ENCODE measurements at places on chromosomes 12 and 14.

GRCh38 chr14:74480046-74480445, 13.1 kb downstream of the NPC2 start:
- DNase-seq, result no peak

GRCh38 chr14:66624336-66624937, 116.5 kb downstream of the GPHN start:
- no peak for DNase-seq

GRCh38 chr12:100248886-100249285, 18.0 kb downstream of the DEPDC4 start:
- no peak for DNase-seq

- DNase-seq, result no peak
Observed at GRCh38 chr12:84198294-84198946, 714.2 kb downstream of the SLC6A15 start.

DNA sequence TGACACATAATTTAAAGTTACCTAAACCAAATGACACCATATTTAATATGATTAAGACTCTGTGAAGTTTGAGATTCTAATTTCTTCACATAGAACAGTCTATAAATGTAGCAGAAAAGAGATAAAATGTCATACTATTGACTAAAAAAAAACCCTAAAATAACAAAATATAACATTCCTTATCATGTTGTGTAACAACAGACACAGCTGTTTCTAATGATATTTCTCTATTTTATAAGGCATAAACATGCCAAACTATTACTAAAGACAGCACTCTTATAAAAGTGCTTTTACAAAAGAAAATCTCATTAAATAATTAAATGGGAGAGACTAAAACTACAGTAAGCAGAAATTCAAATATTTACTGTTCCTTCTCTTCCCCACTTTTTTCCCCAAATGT, 49.4 kb downstream of the NOVA1 start:
- DNase-seq, result no peak

- no peak for DNase-seq
Observed at GRCh38 chr14:82009076-82009475, 475.4 kb upstream of the SEL1L start.

DNA sequence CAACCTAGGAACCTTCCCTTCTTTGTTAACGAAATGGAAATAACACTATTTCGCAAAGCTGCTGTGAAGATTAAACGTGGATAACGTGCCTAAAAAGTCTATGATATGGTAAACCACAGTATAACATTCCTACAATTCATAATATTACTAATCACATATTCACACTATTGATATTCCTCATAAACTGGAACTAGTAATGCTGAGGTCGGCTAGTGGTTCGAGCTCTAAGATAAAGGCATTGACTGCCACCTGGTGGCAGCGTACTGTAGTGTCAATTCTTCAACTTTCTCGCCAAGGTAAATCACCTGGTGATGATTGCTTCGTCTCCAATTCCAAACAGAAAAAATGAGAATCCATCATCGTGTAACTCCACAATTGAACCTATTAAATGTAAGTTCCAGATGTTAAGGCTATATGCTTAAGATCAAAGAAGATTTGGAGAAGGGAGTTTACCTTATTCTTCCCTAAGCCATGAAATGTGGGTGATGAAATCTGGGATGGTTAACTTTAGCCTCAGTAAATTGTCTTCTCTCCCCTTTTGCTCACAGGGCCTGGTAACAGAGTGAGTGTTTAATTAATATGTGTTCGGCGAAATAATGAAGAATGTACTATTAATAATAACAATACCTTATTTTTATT, 197.5 kb upstream of the TMEM132C start:
- peak; percentile 12 for DNase-seq

DNA sequence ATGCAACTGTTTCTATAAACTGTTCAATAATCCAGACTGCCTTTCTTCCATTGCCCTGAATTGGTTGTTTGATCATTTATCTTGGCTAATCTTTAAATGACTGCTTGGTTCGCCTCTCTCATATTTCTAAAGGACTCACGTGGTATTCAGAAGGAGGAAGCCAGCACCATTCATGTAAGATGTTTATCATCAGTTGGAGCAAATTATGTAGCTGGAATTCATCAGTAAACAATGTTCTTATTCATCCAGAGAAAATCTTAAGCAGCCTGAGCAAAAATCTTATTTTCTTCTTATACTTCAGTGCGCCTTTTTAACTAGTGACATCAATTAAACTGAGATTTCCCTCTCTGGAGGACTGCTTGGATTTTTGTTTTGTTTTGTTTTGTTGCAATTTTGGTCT, 538.7 kb upstream of the TMEM132C start:
- DNase-seq, result no peak

DNA sequence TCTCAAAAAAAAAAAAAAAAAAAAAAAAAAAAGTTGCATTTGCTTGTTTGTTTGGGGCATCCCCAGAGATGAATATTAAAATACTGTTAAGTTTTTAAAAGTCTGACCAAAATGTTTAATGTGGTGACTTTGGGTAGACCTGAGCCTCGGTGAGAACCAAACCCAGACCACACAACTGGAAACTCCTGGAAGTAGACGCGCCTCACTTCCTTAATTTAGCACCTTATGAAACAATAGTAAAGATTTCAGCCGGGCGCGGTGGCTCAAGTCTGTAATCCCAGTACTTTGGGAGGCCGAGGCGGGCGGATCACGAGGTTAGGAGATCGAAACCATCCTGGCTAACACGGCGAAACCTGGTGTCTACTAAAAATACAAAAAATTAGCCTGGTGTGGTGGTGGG, 9.3 kb downstream of the NFKBIA start:
- no peak for DNase-seq

DNA sequence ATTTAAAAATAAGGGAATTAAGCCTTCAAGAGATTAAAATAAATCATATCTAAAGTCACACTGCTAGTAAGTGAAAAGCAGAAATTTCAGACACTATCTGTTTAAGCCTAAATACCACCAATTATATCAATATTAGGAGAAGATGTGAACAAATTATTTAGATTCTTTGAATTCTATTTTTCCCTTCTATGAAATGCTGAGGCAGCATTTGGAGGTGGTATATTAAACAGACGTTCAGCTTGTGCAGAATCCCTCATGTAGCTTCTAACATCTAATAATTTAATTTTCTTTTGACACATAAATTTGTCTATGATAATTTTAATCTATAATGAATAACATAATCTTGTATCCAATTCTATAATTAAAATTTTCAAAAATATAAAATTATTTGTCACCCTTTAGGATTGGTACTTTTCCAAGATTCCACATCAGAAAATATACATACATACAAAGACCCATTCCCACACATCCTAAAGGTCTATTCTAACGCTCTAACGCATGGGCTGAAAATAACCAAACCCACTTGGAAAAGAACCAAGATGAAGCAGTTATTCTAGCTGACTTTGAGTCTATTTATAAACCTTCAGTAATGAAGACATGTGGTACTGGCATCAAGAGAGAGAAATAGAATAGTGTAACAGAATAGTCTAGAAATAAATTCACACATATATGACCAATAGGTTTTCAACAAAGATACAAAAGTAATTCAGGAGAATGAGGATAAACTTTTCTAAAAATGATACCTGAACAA, 751.8 kb downstream of the GALC start:
- no peak for DNase-seq

DNA sequence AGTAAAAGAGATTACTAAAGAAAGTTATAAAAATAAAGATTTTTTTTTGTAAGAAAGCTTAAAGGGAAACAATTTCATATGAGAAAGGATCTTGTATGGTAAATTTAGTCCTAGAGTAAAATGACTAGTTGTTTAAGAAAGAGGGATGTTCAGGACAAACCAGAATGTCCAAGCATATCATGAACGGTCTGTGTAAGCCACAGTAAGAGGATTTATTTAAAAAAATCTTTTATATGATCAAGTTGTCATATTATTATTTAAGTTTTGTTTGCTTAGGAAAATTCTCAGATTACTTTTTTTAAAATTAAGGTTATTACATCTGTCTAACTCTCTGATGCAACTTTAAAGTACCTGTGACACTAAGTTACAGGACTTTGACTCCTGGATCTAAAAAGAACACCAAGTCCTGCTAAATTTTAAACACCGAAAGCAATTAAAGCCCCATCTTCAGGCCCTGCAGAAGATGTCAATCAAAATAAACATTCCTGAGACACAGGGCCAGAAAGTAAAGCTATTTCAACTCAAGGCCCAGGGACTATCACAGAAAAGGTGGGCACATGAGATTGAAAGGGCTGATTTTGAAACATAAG, 17.3 kb upstream of the CCDC196 start:
- no peak for DNase-seq

DNA sequence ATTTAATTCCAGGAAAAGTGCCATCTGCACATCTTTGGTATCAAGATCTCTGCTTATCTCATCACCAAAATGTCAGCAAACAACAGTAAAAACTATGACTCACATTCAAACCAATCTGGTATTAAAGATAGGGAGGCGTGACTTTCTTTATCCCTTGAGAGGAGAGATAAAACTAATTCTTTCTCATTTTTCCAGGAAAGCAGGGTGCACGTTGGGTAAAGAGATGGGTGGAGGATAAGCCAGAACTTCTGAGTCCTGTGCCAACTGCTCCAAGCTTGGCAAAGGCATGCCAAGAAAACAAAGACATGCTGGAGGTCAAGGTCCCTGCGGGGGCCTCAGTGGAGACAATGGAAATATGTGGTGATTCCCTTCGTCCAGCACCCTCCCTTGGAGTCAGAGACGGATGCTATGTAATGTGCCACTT, 225.8 kb upstream of the PLXNC1 start:
- no peak for DNase-seq

DNA sequence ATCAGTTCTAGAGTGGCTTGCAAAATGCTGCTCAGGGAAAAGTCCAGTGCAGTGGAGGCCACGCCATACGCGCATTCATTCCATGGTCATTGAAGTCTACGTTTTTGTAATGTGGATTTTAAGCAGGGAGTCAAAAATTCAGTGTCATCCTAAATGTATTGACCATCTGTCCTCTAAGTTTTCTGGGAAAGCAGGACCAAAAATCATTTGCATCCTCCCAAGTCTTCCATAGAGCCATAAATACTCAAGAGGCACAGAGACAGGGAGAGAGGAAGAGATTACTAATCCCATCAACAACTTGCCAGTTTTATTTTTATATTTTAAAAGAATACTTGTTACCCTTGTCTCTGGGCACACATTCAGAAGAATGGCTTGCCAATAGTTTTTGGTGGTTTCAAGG, 36.9 kb downstream of the RHOJ start:
- DNase-seq, result no peak

DNA sequence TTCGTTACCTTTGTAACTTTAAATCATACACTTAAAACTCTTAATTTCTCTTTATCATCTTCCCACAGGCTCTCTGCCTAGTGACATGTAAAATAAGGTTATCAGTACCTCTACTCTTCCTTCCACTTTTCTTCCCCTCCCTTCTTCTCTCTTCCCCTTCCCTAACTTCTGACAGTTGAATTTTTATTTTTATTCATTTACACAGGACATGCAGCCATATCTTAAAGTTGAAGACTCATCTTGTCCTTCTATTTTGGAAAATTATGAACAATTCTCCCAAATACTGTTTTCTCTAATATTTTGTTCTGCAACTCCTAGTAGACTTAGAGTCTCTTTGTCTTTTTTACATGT, 263.9 kb downstream of the FBXL14 start:
- DNase-seq, result no peak

GRCh38 chr14:76782885-76783566, 21.8 kb downstream of the VASH1 start:
- DNase-seq, result no peak

DNA sequence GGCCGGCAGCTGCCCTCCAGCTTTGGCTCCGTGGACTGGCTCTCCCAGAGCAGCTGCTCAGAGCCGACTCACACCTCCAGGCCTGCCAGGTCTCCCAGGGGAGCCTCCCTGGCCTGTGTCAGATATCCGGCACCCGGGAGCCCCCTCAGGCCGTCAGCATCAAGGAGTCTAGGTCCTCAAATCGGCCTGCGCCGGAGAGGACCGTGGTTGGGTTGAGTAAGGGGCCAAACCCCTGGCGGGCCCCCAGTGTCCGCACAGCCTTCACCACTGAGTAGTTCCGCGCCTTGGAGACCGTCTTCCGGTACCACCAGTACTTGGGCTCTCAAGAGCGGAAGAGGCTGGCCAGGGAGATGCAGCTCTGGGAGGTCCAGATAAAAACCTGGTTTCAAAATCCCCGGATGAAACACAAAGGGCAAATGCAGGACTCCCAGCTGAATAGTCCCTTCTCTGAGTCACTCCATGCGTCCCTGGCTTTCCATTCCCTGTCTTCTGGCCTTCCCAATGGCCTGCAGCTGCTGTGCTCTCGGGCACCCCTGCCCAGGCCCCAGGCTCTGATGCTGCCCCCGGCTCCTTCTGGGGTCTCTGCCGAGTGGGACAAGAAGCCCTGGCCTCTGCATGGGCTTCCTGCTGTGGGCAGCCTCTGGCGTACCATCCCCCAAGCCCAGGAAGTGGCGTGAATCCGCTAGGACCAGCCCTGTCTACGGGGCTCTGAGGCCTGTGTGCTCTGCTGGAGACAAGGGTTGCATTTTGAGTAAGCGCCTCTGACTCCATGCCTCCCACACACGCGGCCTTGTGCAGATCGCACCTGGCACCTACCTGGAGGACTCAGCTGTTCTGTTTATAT, 245.1 kb upstream of the ATXN7L3B start:
- peak; percentile 47 for DNase-seq

GRCh38 chr12:56987551-56988053, 18.7 kb downstream of the ZBTB39 start:
- DNase-seq, result peak; percentile 66

- no peak for DNase-seq
Observed at GRCh38 chr12:102735104-102735503, 181.9 kb downstream of the PAH start.

- DNase-seq, result no peak
Observed at GRCh38 chr14:60505448-60505847, 3.5 kb upstream of the SIX6 start.

- no peak for DNase-seq
Observed at GRCh38 chr14:24095271-24096068, 1.4 kb downstream of the PCK2 start.

GRCh38 chr14:87233806-87234384, 759.1 kb downstream of the GALC start:
- no peak for DNase-seq

Data from NCI-H187 (cell line).